Central memory CD8-positive, alpha-beta T cell (primary cell): ENCODE measurements at places on chromosomes 2 and 18.

DNA sequence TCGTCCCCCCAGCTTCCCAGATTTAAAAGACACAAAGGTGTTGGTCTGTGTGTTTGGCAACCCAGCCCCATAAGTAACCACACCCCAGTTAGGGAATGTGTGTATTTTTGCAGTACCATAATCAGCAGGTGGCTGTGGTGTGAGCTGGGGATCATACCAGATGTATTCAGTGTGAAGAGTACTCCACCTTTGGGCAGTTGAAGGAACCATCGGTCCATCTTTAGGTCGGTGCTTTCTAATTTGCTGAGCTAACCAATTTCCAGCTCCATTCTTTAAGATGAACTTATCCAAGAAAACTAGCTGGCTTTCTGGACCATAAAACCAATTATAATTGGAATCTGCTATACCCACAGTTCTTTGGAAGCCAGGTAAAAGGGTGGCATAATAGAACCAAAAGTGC, 3.2 kb downstream of the DSEL start:
- peaks cover 27% of the 10 kb centered on the region for H3K4me1 ChIP-seq
- H3K27me3 ChIP-seq = no peaks in the 10 kb centered on the region
- H3K27ac ChIP-seq = no peak overlapping the region
- H3K36me3 ChIP-seq = peaks cover 7% of the 10 kb centered on the region
- DNase-seq = no peak

GRCh38 chr2:238024986-238025385, 35.8 kb upstream of the SCLY start:
- H3K27ac ChIP-seq = peak overlapping the region; percentile 12
- DNase-seq = no peak
- H3K27me3 ChIP-seq = no peaks in the 10 kb centered on the region
- peaks cover 14% of the 10 kb centered on the region for H3K36me3 ChIP-seq
- H3K4me3 ChIP-seq = no peak overlapping the region
- peaks cover 14% of the 10 kb centered on the region for H3K4me1 ChIP-seq

GRCh38 chr2:46072101-46072820, 224.9 kb upstream of the EPAS1 start:
- no peak overlapping the region for H3K4me3 ChIP-seq

GRCh38 chr2:67565761-67566160, 168.6 kb downstream of the ETAA1 start:
- H3K36me3 ChIP-seq = no peaks in the 10 kb centered on the region
- H3K4me3 ChIP-seq = no peak overlapping the region
- H3K27me3 ChIP-seq = peaks cover 7% of the 10 kb centered on the region

DNA sequence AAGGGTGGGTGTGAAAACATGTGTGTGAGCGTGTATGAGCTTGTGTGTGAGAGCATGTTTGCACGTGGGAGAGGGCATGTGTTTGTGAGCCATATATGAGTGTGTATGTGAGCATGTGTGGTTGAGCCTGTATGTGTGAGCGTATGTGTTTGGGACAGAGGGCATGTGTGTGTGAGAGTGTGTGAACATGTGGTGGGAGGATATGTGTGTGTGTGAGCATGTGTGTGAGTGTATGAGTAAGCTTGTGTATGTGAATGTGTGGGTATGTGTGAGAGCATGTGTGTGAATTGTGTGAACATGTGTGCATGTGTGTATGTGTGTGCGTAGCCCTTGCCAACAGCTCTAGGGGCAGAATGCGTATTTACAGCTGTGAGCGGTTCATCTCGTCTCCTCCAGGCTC, 163.0 kb downstream of the TMEM200C start:
- no peak overlapping the region for H3K4me3 ChIP-seq
- H3K4me1 ChIP-seq = no peaks in the 10 kb centered on the region
- no peaks in the 10 kb centered on the region for H3K27me3 ChIP-seq
- DNase-seq = no peak

- peaks cover 28% of the 10 kb centered on the region for H3K36me3 ChIP-seq
- H3K4me1 ChIP-seq = peaks cover 24% of the 10 kb centered on the region
- DNase-seq = no peak
- H3K27ac ChIP-seq = no peak overlapping the region
- no peak overlapping the region for H3K4me3 ChIP-seq
Measured at GRCh38 chr2:106098081-106098480, 96.0 kb downstream of the UXS1 start.

DNA sequence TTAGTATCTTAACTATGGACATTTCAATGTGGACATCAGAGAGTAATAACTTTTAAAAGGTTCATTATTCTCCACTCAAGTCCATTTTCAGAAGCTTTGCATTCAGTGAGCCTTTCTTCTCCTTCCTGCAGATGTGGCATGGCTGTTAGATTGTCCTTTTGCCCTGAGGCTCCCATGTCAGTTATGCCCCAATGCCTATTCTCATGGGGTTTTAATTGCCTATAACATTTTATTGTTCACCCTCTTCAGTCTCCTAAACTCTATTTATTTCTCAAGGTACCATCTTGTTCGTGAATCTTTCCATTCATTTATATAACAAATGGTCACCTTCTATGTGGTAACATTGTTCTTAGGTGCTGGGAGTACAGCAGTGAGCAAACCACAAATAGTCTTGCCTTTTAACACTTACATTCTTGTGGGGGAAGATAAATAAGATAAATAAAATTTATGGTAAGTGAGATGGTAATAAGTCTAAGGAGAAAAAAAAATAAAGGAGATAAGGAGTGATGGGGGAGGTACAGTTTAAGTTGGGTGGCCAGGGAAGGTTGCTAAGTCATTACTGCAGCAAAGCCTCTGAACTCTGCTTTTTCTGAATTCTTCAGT, 277.9 kb upstream of the SIX3 start:
- no peaks in the 10 kb centered on the region for H3K27me3 ChIP-seq
- H3K4me3 ChIP-seq = no peak overlapping the region
- no peak for DNase-seq
- no peaks in the 10 kb centered on the region for H3K4me1 ChIP-seq
- no peaks in the 10 kb centered on the region for H3K36me3 ChIP-seq

GRCh38 chr2:48170281-48170680, 264.0 kb upstream of the FBXO11 start:
- H3K27me3 ChIP-seq = peaks cover 15% of the 10 kb centered on the region
- no peak overlapping the region for H3K4me3 ChIP-seq
- no peak overlapping the region for H3K27ac ChIP-seq
- no peaks in the 10 kb centered on the region for H3K36me3 ChIP-seq

DNA sequence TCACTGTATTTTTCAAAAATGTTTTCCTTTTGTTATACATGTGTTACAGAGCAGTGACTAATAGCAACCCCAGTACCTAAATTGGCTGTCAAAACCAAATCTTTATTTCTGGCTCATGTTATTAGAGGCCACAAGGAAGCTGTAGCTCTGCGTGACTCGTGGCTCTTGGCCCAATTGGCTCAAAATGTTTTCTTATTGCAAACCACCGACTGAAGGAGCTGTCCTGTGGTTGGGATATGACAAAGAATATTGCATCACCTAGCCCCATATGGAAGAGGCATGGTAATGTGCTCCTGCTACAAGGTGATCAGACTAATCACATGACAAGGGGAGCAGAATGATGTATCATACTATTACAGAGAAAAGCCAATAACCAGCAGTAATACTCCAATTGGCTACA, 1058.5 kb downstream of the CBLN2 start:
- no peak for DNase-seq
- no peak overlapping the region for H3K4me3 ChIP-seq
- no peaks in the 10 kb centered on the region for H3K27me3 ChIP-seq
- no peaks in the 10 kb centered on the region for H3K4me1 ChIP-seq
- no peaks in the 10 kb centered on the region for H3K36me3 ChIP-seq

- no peak overlapping the region for H3K27ac ChIP-seq
- no peak overlapping the region for H3K4me3 ChIP-seq
- H3K27me3 ChIP-seq = no peaks in the 10 kb centered on the region
- no peaks in the 10 kb centered on the region for H3K36me3 ChIP-seq
- no peak for DNase-seq
- H3K4me1 ChIP-seq = no peaks in the 10 kb centered on the region
Measured at GRCh38 chr18:79578396-79579260, 101.0 kb upstream of the CTDP1 start.

GRCh38 chr2:42721898-42722297, 42.0 kb downstream of the OXER1 start:
- H3K27ac ChIP-seq = no peak overlapping the region
- H3K4me1 ChIP-seq = no peaks in the 10 kb centered on the region
- H3K36me3 ChIP-seq = peaks cover 4% of the 10 kb centered on the region
- no peak for DNase-seq
- H3K4me3 ChIP-seq = no peak overlapping the region

- peak overlapping the region; percentile 90 for H3K27ac ChIP-seq
- peaks cover 21% of the 10 kb centered on the region for H3K36me3 ChIP-seq
- no peaks in the 10 kb centered on the region for H3K27me3 ChIP-seq
- H3K4me1 ChIP-seq = peaks cover 98% of the 10 kb centered on the region
- no peak for DNase-seq
Measured at GRCh38 chr2:37654932-37655841, 16.3 kb downstream of the CDC42EP3 start.

DNA sequence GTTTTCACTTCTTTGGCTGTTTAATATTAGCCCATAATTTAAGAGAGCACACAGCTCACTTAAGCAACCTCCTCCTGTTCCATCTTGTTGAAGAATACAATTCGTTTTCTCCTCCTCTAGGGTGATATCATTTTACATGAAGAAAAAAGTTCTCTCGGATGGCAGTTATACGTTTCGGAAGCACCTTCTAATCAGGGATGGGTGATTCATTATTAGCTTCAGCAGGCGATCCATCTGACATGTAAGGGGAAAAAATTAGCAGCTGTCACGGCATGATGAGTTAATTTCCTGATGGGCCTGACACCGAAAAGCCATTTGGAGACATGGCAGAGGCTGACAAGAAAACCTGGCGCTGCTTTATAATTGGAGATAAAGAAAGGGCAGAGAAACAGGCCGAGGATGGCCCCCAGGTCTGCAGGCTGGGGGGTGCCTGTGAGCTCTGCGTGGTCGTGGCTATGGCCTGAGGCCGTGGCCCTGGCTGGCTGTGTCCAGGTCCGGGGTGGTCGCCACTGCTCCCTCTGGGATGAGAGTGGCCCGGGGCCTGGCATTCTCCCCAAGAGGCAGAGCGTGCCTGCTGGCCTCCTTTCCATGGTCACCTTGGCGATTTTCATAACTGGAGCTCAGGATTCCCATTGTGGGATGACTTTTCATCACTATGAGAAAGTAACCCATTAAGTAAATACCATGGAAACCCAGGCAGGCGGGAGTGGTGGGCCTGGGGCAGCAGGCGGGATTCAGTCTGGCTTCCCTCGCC, 140.1 kb downstream of the PTGR3 start:
- H3K4me1 ChIP-seq = peaks cover 44% of the 10 kb centered on the region
- no peaks in the 10 kb centered on the region for H3K27me3 ChIP-seq
- H3K4me3 ChIP-seq = peak overlapping the region; percentile 32

GRCh38 chr2:239143858-239144712, 256.7 kb downstream of the HDAC4 start:
- peak overlapping the region; percentile 46 for H3K27ac ChIP-seq
- H3K4me3 ChIP-seq = no peak overlapping the region
- H3K4me1 ChIP-seq = peaks cover 4% of the 10 kb centered on the region
- no peak for DNase-seq
- H3K36me3 ChIP-seq = peaks cover 21% of the 10 kb centered on the region
- H3K27me3 ChIP-seq = no peaks in the 10 kb centered on the region

DNA sequence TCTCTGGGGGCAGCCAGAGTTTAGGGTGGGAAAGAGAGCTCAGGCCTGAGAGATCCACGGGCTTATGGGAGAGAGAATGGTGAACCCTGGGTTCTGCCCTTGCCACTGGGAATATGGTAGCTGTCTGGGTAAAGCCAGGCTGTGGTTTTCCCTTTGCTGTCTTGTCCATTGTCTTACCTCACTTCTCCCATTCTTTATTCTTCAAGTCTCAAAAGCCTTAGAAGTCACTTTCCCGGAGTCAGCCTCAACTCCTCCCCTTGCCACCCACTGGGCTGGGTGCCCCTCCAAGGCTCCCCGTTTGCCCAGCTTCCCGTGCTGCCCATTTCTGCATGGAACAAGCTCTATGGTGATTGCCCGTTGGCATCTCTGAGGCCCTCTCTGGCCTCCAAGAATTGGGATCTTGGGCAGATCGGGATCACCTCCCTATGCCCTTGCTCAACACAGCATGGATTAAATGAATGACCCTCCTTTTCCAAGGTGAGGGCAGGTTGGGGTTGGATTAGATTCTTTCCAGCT, 228.2 kb downstream of the HAUS1 start:
- peaks cover 23% of the 10 kb centered on the region for H3K4me1 ChIP-seq
- H3K27me3 ChIP-seq = peaks cover 80% of the 10 kb centered on the region
- no peak for DNase-seq
- no peak overlapping the region for H3K27ac ChIP-seq
- peaks cover 7% of the 10 kb centered on the region for H3K36me3 ChIP-seq

- no peaks in the 10 kb centered on the region for H3K27me3 ChIP-seq
- no peak for DNase-seq
- H3K4me1 ChIP-seq = no peaks in the 10 kb centered on the region
- H3K4me3 ChIP-seq = no peak overlapping the region
- H3K36me3 ChIP-seq = peaks cover 1% of the 10 kb centered on the region
Measured at GRCh38 chr2:18362696-18363095, 197.8 kb downstream of the RDH14 start.

DNA sequence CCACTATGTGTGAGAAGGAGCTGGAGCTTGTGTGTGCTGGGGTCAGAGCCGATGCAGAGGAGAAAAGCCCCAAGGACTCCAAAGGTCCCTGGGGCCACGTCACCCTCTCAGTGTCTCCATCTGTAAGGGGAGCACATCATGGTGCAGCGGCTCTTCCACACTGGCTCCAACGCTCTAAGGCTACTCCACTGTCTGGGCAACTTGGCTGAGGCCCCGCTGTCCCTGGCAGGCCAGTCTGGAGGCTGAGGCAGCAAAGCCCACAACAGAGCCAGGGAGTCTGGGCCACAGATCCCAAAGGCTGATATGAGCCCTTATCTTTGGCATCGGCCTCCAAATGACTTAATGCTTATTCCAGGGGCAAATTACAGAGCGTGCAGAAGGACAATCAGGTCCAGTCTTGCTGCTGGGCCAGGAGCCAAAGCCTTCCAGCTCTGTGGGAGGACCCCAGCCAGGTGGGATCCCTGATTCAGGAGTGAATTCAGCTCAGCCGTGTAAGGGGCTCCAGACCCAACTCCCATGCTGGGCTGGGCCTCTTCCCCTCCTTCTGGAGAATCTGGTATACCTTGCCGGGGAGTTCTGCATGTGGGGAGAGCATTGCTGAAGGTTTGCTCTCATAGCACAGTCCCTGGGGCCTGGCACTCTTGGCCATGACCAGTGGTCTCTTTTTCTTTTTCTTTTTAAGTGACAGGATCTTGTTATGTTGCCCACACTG, 1.8 kb upstream of the DUSP2 start:
- peak overlapping the region; percentile 96 for H3K4me3 ChIP-seq
- DNase-seq = no peak

DNA sequence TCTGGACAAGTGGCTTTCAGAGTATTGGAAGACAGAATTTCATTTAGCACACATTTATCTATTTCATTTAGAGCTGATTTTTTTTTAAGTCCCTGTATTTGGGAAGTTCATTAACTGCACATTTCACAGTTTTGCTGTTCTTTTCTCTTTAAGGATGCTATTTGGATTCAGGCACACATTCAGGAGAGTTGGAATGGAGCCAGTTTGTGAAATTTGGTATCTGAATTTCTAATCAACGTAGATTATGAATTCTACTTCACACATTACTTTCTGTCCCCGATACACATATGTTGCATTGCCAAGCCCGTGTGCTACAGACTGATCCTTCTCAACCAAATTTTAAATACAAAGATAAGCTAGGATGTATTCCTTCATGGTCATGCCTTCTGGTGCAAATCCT, 503.9 kb downstream of the IRS1 start:
- H3K4me3 ChIP-seq = no peak overlapping the region
- no peaks in the 10 kb centered on the region for H3K4me1 ChIP-seq
- no peaks in the 10 kb centered on the region for H3K36me3 ChIP-seq
- H3K27me3 ChIP-seq = no peaks in the 10 kb centered on the region
